Large intestine (tissue), 12 donors: ENCODE measurements at places on chromosomes 4 and X. TPM values are rescaled to one million over a fixed set of nuclear protein-coding genes. Genes with fewer than 3 reads are reported as not detected.

DNA sequence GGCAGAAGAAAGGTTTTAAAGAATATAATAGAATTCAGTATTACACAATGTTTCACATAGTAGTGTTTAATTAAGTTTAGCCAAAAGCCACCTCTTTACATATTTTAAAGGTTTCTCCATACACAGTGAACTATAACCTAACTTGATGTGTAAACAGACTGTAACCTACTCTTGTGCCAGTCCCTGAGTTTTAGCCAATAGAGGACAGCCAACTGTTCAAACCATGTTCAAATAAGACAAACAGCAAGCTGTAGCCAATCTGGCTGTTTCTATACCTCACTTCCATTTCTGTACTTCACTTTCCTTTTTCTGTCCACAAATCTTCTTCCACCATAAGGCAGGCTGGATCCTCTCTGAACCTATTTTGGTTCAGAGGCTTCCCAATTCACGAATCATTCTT lies 65.2 kb downstream of the TEX13C start:
- no peak for DNase-seq

GRCh38 chr4:132344924-132345828 lies 803.9 kb upstream of the PCDH10 start:
- DNase-seq: no peak

DNA sequence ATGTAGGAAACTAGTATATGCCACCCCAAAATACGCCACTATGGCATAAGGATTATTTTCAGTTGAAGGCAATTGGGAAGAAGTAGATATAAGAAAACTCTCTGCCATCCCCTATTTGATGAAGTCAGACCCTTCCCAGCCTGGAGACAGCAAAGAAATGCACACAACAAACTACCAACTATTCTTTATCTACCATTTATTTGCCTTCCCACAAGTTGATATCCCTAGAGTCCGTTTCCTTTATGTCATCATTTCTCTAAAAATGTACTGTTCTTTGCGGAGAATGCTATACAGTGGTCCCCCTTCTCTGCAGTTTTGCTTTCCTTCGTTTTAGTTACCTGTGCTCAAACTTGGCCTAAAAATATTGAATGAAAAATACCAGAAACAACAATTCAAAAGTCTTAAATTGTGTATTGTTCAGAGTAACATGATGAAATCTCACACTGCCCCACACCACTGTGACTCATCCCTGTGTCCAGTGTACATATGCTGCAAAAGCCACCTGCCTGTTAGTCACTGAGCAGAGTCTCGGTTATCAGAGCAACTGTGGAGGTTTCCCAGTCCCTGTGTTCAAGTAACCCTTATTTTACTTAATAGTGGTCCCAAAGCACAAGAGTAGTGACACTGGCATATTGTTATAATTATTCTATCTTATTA lies 152.3 kb downstream of the WDFY3 start:
- no peak for DNase-seq

GRCh38 chr4:168685136-168685809 lies 188.4 kb downstream of the PALLD start:
- DNase-seq: no peak

GRCh38 chrX:7218321-7219152 lies 70.6 kb upstream of the PUDP start:
- no peak for DNase-seq

- no peak for DNase-seq
Measured at GRCh38 chrX:43860646-43861370, 21.4 kb downstream of the MAOB start.

DNA sequence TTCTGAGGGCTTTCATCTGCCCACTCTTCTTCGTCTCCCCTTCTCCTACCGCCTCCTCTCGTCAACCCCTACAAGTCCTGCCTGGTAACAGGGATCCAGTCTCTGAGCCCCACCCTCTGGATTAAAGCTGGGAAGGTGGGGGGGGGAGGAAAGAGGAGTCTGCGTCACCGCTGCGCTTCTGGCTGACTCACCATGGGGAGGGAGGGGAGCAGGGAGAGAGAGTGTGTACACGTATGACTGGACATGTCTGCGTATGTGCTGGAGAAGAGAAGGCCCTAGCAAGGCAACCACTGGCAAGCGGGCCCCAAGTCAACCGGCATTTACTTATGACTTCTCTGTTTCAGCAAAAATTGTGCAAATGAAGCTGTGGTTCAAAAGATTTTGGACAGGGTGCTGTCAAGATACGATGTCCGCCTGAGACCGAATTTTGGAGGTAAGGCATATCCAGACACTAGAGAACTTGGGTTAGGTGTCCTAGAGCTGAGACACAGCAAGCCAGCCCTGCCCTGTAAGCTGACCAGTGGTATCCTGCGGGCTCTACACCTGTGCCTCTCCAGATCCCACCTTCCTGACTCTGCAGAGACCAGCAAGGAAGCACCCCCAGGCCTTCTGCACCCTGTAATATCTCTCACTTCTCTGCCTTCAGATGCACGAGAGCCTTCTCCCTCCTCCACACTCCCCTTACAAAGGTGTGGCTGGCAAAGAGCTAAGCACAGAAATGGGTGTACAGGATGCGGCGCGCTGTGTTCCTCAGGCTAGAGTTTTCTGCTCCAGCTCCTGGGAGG lies 2.5 kb downstream of the GABRQ start:
- no peak for DNase-seq

The TMEM175 gene
- polyA plus RNA-seq: 28.4 TPM

- no peak for DNase-seq
Measured at GRCh38 chrX:24235084-24235710, 78.7 kb downstream of the SUPT20HL2 start.

The CACNA1F gene
- polyA plus RNA-seq: 1.3 TPM

DNA sequence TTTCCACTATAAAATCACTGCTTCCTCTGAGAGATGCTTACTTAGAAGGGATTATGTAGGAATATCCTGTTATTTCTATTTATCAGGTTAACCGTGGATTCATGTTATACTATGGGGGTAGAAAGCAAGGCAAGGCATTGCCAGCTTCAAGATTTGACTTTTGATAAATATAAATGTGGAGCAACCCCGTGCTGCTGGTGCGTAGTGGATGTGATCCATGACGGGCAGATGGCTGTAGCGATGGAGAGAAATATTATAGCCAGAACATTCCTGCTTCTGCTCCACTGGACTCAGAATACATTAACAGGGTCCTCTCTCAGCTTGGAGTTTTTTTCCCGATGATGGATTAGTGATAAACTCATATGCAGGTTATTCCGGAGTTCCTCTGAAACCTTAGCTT lies 157.6 kb downstream of the TENM3 start:
- DNase-seq: no peak

DNA sequence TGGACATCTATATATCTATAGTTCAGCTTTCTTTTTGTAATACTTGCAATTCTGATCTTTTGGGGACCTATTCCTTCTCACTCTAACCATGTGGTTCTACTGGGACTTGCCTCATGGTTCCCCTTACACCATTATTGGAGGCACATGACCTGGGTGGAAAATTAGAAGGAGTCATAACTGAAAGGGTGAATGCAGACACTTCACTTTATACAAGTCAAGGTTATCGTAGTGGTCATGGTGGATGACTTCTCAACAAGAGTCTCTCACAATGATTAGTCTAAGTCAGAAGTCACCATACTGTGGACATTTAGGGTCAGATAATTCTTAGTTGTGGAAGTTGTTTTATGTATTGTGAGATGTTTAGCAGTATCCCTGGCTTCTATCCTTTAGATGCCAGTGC lies 10.5 kb upstream of the EIF4E start:
- DNase-seq: no peak

- peak; percentile 78 for DNase-seq
Measured at GRCh38 chrX:18617407-18617750, 54.5 kb downstream of the RS1 start.

The PABPC5 gene
- 1.9 TPM for polyA plus RNA-seq

DNA sequence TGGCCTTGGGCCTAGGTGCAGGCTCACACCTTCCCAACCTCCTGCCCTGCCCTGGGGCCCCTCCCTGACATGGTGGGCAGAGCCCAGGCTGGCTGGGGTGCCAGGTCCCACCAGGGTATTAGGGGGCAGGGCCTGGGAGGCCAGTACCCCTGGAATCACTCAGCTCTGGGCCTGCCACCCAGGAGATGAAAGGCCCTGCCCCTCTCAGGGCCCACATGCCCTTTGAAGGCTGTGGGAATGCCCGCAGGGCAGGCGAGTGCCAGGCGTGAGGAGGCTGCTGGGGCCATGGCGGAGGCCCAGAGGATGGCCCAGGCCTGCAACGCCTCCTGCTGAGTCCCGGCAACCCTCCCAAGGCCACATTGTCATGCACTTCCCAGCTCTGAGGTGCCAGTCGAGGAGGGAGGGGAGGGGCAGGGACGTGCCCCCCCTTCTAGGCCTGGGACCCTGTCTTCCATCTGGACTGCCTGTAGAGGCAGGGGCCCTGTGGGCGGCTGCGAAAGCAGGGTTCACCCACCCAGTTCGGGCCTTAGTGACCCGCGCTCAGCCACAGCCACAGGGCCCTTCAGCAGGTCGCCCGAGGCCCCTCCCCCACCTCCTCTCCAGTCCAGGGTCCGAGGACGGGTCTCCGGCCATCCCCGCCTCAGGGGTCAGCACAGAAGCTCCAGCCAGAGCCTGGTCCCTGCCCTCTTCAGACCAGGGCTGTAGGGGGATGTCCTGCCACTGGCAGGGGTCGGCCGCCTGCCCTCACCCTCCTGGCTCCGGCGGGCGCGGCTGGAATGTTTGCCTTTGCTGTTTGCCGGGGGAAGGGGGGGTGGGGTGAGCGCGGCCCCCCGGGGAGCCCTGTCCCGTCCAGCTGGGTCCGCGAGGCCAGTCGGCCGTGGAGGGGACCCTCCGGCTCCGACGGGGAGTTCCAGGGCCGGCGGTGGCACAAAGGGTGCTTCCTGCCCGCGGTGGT lies 26.7 kb upstream of the FGFR3 start:
- DNase-seq: no peak

The CT47B1 gene
- not detected for polyA plus RNA-seq

The CXorf65 gene
- polyA plus RNA-seq: 1.1 TPM

DNA sequence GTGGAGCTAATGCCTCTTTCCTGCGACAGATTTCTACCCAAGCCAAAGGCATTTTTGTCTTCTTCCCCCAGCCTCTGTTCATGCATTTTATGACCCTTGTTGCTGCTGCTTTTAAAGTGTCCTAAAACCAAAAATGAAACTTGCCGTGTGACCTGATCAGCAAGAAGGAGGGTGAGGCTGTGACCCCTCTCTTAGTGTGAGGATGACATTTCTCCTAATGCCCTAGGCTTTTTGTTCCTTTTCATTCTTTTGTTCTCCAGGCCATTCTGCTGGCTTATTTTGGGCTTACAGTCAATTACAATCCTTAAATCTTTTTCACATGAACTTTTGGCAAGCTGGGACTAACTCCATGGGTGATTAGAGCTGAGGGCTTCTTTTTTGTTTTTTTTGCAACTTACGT lies 34.4 kb downstream of the PTTG2 start:
- DNase-seq: no peak

DNA sequence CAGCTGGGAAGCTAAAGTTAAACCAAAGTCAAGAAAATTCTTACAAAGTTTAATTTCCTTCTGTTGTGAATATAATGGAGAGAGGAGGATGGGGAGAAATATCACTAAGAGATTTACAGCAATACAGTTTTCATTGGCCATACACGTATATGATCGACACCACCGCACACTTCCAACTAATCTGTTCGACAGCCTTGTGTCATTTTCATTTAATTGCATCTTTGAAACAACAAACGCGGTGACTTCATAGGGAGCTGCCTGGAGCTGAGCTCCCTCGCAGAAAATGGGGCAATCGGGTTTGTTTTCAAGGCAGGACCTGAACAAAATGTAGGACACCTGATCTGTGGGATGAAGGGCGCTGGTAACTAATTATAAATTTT lies 1.3 kb downstream of the PTPN13 start:
- no peak for DNase-seq

The ZDHHC15 gene
- 1.5 TPM for polyA plus RNA-seq

The GAGE13 gene
- not detected for polyA plus RNA-seq

GRCh38 chr4:40316333-40316781 lies 18.8 kb upstream of the CHRNA9 start:
- DNase-seq: peak; percentile 88

DNA sequence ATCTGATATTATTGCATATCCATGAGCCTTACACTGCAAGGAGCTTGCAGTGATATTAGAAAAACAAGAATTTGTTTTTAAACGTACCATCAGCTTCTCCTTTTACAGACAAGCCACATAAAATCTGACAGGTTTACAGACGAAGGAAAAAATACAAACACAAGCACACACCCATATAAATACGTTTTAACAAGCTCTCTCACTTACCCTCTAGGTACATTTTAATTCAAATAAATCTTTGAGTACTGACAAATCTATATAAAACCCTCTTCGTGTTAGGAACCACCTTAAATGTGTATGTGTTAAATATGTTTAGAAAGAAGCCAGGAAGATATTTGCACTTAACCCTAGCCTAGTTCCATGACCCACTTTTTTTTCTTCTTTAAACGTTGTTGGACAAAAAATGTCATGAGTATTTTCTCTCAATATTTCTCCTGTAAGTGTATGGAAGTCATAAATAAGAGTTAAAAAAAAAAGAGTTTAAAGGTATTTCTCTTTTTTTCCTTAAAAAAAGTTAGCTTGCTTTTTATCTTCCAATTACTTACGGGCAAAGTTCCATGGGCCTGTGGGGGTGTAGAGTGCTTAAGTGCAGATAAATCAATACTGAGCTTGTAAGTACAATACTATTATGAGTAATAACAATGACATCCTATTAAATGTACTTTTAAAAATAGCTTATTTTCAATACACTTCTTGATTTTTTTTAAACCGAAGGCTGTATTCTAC lies 1.5 kb downstream of the ARAP2 start:
- DNase-seq: peak; percentile 55

The UGT2B10 gene
- polyA plus RNA-seq: 0.25 TPM
